ENCODE measurements at places on chromosomes 12 and 14.

GRCh38 chr12:29398495-29398894, 17.5 kb upstream of the ERGIC2 start:
- no peak for DNase-seq

DNA sequence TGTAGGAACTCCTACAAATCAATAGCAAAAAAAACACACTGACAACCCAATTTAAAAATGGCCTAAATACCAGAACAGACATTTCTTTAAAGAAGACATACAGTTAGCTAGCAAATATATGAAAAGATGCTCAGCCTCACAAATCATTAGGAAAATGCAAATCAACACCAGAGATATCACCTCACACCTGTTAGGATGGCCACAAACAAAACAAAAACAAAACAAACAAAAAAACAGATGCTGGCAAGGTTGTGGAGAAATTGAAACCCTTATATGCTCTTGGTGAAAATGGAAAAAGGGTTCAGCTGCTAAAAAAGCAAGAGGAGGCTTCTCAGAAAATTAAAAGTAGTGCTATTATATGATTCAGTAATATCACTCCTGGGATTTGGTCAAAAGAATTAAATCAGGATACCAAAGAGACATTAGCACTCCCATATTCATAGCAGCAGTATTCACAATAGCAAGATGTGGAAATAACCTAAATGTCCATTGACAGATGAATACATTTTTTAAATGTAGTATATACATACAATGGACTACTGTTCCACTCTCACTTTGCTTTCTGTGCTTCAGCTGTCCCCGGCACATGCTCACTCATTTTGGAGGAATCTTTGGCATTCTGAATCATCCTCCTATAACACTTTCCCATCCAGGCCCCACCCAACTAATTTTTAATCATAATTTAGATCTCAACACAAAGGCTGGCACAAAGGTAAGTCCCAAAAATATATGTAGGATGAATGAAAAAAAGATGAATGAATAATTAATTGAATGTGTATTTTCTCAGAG, 99.1 kb downstream of the SYT1 start:
- DNase-seq: no peak

DNA sequence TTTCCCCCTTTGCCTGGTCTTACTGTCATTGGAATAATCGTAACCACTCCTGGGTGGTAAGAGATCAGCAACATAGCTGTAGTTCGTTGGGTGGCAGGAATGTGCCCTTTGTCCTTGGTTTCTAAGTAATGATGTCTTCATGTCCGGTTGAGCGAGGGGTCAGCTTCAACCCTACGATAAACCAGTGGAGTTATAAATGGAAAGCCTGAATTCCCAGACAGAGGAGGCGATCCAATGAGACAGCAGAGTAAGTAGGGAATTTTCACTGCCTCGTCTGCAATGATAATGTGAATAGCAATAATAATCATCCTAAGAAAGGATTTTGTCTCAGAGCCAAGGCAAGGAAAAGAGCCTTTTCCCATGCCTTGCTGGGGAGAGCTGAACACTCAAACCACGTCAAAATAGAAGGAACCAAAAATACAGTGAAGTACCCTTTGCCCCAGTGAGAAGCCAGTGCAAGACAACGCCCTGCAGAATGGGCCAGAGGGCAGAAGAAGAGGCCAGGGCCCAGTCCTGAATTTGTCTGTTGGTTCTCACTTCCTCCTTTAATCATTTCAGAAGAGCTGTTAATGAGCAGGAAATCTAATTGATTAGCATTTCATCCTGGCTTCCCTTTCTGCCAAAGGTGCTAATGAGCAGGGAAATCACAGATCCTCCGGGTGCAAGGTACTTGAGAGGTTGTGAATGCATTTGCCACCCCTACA, 330.7 kb downstream of the CACNA1C start:
- DNase-seq: no peak

DNA sequence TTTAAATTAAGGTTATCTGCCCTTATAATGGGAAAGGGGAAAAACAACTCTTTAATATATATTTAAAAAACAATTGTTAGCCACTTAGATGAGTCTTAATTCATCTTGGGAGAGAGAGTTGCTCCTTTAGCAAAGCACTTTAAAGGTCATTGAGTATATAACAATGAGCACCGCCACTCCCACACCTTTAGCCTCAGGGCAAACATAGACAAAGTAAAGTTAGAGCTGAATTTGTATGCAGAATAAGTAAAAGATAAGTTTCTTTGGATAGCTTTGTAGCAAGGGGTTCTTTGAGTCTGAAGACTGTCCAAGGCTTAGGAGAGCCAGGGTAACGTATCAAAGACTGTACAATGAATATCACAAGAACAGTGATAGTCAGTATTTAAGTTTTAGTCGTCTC, 728.8 kb upstream of the LMO3 start:
- no peak for DNase-seq

GRCh38 chr12:109987615-109988014, 8.6 kb downstream of the GIT2 start:
- no peak for DNase-seq

DNA sequence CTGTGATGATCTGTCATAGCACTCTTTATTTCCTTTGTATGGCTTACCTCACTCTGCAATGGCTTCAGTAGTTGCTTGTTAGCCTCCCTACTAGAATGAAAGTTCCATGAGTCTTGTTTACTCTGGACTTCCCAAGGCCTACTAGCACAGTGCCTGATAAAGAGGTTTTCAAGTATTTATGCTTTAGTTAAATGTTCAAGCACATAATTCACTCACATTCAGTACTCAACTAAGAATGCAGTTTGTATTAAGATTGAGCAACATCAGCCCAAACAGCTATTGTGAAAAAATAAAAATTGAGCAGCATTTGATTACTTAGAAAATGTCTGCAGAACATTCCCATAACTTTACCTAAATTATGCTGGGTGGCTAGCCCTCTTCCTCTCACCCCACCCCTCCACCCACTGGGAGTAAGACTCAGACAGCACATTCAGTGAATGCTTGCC, 158.9 kb upstream of the AMIGO2 start:
- no peak for DNase-seq

DNA sequence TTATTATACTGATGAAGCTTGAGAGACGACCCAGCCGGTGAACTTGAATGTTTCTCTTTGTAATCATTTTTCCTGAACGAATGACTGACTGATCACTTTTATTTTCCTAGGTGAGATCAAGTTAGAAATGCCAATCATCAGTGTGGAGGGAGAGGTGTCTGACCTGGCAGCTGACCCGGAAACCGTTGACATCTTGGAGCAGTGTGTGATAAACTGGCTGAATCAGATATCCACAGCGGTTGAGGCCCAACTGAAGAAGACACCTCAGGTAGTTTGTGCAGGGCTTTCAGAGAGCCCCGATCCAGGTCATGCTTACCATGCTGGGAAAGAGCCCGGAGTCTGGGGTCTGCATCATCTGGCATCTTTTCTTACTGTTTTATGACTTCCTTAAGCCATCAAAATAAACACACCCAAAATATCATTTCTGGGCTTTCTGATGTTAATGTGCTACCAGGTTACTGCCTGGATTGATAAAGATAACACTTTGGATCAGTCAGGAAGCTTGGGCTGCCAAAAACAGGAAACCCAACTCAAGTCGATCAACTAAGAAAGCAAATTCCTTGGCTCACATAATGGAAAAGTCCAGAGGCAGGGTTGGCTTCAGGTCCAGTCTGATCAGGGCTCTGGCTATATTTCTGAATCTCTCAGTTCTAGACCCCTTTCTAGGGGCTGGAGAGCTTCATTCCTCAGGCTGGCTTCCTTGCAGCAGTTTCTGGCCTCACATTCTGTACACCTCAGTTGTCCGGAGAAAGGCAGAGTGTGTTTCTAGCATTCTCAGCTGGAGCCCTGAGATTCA, 21.1 kb downstream of the DNAH10 start:
- no peak for DNase-seq

DNA sequence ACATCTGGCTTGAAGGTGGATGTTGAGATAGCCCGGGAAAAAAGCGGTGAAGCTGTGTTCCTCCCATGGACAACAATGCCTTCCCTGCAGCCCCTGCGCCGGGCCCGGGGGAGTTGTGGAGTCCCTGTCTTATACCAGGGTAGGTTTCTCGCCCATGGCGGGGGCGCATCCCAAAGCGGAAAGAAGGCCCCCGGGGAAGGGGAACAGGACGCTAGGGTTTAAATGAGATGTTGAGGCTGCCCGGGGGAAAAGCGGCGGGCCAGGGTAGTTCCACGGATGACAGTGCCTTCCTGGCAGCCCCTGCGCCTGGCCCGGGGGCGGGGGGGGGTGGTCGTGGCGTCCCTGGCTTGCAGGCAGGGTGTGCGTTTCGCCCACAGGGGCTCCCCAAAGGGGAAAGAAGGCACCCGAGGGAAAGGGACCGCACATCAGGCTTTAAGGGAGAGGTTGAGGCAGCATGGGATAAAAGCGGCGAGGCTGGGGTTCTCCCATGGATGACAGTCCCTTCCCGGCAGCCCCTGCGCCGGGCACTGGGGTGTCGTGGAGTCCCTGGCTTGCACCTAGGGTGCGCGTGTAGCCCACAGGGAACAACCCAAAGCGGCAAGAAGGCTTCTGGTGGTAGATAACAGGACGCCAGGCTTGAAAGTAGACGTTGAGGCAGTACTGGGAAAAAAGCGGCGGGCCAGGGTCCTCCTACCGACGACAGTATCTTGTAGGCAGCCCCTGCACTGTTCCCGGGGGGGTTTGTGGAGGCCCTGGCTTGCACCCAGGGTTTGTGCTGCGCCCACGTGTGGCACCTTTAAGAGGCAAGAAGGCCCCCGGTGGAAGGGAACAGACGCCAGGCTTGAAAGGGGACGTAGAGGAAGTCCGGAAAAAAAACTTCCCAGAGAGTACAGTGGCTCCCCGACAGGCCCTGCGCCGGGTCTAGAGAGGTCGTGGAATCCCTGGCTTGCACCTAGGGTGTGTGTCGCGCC, 160.8 kb upstream of the ALG10B start:
- no peak for DNase-seq

- no peak for DNase-seq
These were observed 154.9 kb downstream of the FSCB start for GRCh38 chr14:44352201-44352600.

DNA sequence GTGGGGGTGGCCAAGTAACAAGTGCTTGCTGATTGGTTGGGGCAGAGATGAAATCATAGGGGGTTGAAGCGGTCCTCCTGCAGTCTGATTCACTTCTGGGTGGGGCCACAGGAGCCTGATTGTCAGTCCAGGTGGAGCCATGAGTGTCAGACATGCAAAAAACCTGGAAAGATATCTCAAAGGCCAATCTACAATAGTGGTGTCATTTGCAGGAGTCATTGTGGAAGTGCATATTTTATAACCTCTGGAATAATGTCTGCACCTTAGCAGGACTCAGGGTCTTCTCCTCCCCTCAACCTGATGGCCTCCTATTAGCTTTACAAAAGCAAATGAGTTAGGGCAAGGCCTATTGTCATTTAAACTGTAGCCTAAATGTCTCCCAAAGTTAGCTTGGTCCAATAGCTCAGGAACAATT, 241.4 kb downstream of the NUAK1 start:
- no peak for DNase-seq

GRCh38 chr12:1806301-1807086, 13.9 kb upstream of the LRTM2 start:
- no peak for DNase-seq

DNA sequence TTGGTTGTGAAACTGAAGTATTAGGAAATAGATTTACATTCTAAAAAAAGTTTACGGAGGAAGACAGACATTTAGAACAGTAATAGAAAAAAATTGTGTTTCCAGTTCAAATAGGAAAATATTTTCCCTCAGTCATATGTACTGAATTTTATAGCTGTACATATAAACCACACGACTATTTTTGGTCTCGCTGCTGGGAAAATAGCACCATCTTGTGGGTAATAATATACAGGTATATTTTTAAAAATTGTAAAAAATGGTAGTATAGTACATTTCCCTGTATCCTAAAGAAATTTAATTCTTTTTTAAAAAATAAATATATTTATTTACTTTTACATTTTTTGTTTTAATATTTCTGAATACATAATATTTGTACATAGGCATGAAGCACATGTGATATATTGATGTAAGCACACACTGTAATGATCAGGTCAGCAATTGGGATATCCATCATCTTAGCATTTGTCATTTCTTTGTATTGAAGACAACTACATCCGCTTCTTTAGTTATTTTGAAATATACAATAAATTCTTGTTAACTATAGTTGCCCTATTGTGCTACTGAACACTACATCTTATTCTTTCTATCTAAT, 168.6 kb downstream of the ALX1 start:
- DNase-seq: no peak

DNA sequence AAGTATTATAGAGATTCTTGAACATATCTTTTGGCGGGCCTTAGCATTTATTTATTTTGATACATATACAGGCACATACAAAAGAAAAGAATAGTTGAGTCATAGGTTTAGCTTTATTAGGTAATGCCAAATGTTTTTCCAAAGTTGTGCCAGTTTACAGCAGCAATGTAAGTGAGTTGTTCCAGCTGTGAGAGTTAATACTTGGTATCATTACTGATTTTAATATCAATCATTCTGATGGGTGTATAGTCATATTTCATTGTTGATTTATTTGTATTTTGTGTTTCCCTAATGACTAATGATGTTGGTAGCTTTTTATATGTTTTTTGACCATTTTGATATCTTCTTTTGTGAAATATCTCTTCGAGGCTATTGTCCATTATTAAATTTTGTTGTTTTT, 122.4 kb downstream of the MIPOL1 start:
- no peak for DNase-seq

DNA sequence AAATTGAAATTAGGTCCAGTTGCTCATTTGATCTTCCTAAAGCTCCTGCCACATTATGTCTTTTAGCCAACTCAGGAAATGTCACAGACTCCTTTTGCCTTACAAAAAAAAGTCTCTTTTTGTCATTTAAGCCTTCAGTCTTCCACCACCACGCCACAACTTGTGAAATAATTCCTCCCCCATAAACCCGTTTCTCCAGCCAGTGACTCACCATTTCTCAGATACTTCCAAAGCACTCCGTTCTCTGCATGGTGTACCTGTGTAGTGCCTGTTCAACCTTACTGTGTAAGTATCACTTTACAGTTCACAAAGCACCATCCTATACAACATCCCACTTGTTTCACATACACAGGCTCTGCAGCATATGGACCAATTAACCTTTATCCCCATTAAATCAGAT, 139.5 kb upstream of the AEBP2 start:
- no peak for DNase-seq

DNA sequence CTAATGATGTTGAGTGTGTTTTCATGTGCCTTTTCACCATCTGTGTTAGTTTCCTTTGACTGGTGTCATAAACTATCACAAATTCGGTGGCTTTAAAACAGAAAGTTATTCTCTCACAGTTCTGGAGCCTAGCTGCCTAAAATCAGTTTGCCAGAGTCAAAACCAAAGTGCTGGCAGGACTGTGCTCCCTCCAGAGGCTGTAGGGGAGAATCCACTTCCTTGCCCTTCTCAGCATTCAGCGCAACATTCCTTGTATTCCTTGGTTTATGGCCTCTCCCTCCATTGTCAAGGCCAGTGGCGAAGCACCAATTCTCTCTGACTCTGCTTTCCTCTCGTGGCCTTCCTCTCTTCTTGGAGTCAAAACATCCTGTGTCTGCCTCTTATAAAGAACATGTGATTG, 174.2 kb upstream of the PDE3A start:
- no peak for DNase-seq

GRCh38 chr12:93094988-93095737, 166.1 kb upstream of the EEA1 start:
- DNase-seq: no peak

GRCh38 chr14:22149058-22149457, 440.0 kb downstream of the DAD1 start:
- no peak for DNase-seq

Measured in effector memory CD8-positive, alpha-beta T cell (primary cell).